HFFc6 (cell line): ENCODE measurements at places on chromosomes 12 and 14. TPM values are rescaled to one million over a fixed set of nuclear protein-coding genes. Genes with fewer than 3 reads are reported as not detected.

DNA sequence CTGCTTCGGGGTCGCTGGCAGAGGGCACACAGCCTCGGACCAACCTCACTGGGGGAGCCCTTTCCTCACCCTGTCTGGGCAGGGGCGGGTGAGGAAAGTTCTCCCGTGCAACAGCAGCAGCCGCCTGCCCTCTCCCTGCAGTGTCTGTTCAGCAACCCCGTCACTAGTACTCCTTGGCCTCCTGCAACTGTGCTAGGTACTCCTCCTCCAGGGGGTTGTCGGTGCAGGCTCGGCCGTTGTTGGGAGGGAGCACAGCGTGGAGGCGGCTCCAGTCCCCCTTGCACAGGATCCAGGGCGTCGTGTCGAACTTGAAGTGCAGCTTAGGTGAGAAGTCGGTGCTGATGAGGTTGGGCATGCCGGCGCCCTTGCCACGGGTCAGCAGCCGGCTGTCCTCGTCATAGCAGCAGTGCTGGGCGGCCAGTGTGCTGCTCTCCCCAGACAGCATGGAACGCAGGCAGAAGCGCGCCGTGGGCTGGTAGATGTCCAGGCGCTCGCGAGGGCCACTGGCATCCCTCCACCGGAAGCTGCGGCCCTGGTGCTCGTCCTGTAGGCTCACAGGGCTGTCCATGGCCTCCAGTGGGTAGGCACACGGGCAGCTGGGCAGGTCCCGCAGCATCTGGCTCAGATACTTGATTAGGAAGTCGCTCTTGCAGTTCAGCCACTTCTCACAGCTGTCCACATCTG lies 17.7 kb downstream of the AHSA1 start:
- no peak overlapping the region for H3K27ac ChIP-seq
- no peaks in the 10 kb centered on the region for H3K4me1 ChIP-seq
- H3K27me3 ChIP-seq = peaks cover 22% of the 10 kb centered on the region
- H3K4me3 ChIP-seq = no peak overlapping the region
- DNase-seq = no peak

- peaks cover 2% of the 10 kb centered on the region; the same call in 1 of the 2 replicates for H3K27me3 ChIP-seq
- H3K36me3 ChIP-seq = no peaks in the 10 kb centered on the region
- DNase-seq = no peak
- H3K4me1 ChIP-seq = peaks cover 5% of the 10 kb centered on the region; the same call in 1 of the 2 replicates
These were observed 100.8 kb downstream of the GAS2L3 start for GRCh38 chr12:100674036-100674888.

DNA sequence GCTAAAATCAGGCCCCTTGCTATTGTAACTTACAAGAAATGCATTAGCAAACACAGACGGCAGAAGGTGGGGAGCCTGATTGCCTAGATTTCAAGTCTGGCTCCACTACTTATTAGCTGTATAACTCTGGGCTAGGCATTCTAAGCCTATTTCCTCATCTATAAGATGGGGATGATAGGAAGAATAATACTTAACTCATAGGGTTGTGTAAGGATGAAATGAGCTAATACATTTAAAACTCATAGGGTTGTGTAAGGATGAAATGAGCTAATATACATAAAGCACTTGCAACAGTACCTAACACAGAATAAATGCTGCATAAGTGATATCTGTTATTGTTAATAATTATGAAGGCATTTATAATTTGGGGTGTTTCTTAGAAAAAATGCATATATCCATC lies 60.1 kb upstream of the DIO2 start:
- H3K36me3 ChIP-seq = no peaks in the 10 kb centered on the region
- no peak overlapping the region for H3K4me3 ChIP-seq
- no peaks in the 10 kb centered on the region for H3K27me3 ChIP-seq
- DNase-seq = no peak
- H3K4me1 ChIP-seq = peaks cover 10% of the 10 kb centered on the region
- H3K27ac ChIP-seq = no peak overlapping the region

DNA sequence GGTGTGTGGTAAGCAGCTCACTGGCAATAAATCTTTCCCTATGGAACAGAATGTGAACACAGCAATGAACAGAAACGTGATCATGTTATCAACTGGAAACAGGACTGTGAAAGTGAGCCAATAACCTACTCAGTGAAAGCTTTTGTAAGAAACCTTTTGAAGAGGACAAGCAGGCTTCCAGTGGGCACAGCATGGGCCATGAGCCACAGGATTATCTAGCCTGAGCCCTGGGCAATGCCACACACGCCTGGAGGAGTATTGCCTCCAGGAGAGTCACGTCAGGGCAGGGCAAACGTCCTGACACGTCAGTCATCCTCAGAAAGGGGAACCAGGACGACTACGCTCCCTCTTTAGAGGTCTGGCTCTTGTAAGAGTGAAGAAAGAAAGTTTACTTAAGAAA lies 32.3 kb downstream of the NRDE2 start:
- peaks cover 19% of the 10 kb centered on the region for H3K4me1 ChIP-seq
- H3K27ac ChIP-seq = no peak overlapping the region
- no peaks in the 10 kb centered on the region for H3K27me3 ChIP-seq

- H3K4me1 ChIP-seq = peaks cover 5% of the 10 kb centered on the region
- no peaks in the 10 kb centered on the region for H3K36me3 ChIP-seq
- no peak overlapping the region for H3K4me3 ChIP-seq
- peak; percentile 21 for DNase-seq
- H3K27ac ChIP-seq = no peak overlapping the region
These were observed 44.4 kb upstream of the PPP2R5C start for GRCh38 chr14:101716956-101717662.

The C12orf50 gene
- not detected in 3 replicates for total RNA-seq

The LRTM2 gene
- not detected in 2 replicates for total RNA-seq

The LGR5 gene
- not detected in 3 replicates for total RNA-seq
